Activated T-cell treated with anti-CD3 and anti-CD28 coated beads for 4 hours (primary cell): ENCODE measurements at places on chromosomes 12 and 14.

- DNase-seq = no peak
These were observed 122.0 kb upstream of the ATXN7L3B start for GRCh38 chr12:74415633-74416032.

DNA sequence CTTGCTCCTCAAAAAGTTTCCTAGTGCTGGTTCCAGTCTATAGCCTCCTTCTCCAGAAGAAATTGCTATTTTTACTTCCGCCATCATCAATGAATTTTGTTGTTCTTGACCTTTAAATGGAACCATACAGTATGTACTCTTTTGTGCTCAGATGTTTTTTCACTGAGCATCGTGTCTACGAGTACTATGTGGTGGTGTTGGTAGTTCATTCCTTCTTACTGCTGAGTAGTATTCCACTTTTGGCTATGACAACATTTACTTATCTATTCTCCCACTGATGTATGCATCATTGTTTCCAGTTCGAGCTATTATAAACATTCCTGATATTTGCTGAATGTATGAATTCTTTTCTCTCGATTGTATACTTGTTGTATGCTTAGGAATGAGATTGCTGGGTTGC, 28.6 kb downstream of the SLC2A14 start:
- DNase-seq = no peak

DNA sequence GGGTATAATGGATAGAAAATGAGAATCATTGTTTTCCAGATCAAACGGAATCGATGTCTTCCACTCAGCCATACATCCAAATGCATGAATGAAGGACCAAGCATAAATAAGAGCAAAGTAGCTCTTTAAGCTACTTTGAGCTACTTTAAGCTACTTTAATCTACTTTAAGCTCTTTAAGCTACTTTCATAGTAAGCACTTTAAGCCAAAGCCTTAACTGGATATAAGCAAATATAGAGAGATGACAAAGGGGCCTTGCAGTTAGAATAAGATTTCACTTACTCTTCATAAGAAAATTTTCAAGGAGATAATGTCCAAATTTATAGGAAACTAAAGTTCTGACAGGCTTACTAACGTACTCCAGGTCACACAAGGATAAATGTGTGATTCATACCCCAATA, 355.6 kb upstream of the KITLG start:
- DNase-seq = no peak

DNA sequence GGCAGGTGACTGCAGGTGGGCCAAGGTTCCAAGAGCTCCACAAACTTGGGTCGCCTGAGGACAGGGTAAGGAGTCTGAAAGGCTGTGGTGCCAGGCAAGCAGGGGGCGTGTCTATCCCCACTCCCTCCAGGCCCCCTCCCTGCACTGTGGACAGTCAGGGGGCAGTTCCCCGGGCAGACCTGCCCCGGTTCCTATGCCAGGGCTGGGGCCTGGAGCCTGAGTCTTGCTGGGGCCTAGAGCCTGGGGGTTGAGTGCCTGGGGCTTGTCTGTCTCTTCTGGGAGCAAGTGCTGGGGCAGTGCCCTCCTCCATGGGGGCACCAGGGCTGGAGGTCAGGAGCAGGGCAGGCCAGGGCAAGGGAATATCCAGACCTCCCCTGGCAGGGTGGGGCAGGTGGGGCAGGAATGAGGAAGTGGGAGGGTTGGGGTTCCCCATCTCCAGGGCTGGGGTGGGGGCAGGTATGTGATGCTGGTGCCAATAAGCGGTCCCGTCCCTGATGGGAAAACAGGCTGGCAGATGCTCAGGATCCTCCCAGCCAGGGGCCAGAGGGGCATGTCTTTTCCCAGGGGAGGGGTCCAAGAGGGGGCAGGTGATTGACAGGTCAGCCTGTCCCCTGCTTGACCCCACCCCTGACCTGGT, 11.9 kb upstream of the TNFAIP2 start:
- DNase-seq = no peak

DNA sequence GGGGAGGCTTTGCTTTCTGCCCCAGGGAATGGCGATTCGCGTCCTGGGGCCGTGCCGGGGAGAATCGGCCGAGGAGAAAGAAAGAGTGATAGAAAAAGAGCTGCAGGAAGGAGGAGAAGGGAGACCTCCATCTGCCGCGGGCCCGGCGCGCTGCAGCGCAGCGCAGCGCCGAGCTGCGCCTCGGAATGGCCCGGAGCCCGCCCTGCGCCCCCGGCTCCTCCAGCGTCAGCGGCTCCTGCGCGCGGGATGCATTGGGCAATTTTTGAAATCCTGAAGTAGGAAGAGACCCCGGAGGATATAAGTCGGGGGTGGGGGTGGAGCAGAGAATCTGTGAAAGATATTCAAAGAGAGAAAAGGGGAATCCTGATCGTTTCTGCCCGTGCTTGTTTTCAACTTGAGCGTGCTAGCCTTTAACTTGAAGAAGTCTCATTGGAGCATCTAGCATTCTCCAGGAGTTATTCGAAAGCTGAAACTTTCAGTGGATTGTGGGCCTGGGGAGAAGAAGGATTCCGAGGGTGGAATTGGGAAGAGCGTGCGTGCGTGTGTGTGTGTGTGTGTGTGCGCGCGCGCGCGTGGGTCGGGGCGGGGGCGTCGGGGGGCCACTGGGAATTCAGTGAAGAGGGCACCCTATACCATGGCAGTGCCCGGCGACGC, 441 bp downstream of the PDE3A start:
- no peak for DNase-seq

GRCh38 chr12:32843528-32844095, 53.0 kb downstream of the PKP2 start:
- DNase-seq = no peak

- DNase-seq = peak; percentile 51
These were observed 1.8 kb downstream of the GALNT9 start for GRCh38 chr12:132327336-132328171.

GRCh38 chr12:105427883-105428282, 97.4 kb downstream of the C12orf75 start:
- no peak for DNase-seq

GRCh38 chr12:59657266-59657665, 61.4 kb downstream of the SLC16A7 start:
- no peak for DNase-seq

- DNase-seq = no peak
These were observed 228.6 kb downstream of the DACT1 start for GRCh38 chr14:58866391-58866790.

DNA sequence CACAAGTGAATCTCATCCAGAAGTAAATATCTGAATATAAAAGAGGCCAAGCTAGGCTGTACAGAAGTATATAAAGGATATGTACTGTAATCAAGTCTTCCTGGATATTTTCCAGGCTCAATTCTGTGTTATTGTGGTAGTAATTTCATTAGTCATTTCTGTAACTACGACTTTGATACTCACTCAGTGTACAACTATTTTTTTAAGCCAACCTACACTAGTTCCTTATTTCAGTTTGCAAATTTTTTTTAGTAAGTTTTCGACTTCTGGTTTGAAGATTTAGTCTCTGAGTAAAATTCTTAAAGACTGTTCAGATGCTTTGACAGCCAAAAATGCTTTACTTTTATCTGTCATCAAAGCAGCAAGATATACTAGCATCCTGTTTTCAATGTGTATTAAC, 130.8 kb downstream of the CAPZA3 start:
- DNase-seq = no peak

- DNase-seq = no peak
These were observed 18.5 kb downstream of the EVL start for GRCh38 chr14:100083706-100084105.

DNA sequence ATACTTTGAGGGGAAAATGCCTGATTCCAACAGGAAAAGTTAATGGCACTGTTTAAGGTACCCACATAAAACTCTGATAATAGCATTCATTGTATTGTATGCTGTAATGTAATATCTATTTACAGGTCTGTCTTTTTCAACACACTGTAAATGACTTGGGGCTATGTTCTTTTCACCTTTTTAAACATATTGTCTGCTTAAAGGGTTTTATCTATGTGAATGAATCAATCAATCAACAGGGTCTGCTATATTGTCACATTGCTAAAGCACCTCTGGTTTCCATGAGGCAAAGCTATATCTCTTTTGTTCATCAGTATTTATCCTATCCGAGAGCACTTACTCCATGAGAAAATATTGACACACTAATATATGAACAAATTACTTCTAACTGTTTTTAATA, 288.0 kb downstream of the SLC6A15 start:
- no peak for DNase-seq

DNA sequence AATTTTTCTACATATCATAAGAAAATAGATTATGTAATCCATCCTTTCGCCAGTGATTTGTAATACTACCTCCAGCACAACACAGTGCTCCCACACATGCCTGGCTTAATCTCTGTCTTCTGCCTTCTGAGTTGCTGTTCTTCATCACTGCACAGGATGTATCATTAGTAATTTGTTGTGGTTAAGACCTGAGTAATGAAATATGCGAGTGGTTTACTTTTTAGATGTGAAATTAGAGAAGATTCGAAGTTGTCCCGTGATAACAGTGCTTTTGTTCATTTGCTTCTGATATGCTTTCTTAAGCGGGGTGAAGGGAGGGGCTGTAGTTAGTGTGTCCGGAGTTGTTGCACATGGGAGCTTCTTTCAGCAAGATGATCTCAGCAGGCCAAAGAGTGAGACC, 18.1 kb downstream of the KRT85 start:
- no peak for DNase-seq

DNA sequence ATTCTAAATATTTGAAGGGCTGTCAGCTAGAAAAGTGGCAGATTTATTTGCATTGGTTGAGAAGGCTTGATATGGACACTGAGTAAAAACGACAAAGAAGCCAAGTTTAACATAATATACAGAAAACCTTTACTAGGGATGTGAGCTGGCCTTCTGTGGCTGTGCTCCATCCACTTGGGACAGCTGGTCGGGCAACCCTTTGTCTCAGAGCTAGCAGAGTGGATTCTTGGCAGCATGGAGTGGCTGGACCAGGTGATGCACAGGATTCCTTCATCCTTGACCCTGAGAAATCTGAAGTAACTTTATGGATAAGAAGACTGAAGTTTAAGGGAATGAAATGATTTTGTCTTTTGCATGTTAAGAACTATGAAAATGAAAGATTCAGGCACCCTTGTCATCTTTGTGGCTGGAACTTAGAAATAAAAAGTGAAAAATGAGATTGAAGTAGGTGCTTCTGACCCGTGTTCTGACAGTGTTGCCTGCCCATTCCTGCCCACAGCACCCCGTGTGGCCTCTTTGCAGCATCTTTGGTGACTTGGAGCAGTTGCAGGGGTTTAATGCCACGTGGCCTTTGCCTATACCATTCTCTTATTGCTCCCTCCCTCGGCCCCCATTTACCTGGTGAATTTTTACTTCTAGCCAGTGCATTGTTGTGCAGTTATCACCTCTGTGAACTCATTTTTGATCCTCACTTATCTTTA, 32.6 kb downstream of the PELI2 start:
- DNase-seq = no peak

DNA sequence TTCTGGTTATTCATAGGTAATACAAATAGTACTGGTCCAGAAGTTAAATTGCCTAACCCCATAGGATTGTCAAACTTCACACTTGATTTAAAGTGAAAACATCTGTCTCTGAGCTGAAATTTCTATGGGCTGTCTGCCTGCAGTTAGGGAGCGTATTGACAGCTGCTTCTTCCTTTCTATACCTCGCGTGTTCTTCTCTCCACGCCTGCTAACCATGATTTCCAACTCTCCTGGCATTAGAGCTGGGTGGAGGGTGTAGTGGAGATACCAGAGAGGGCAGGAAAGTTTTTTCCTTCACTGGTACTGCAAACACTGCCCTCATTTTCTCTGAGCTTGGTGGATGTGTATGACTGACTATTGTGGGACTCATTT, 429.0 kb upstream of the FBXO33 start:
- no peak for DNase-seq

- DNase-seq = no peak
These were observed 132.2 kb upstream of the TMTC2 start for GRCh38 chr12:82554529-82554928.

- no peak for DNase-seq
These were observed 432.9 kb downstream of the ZFP36L1 start for GRCh38 chr14:68359837-68360552.

DNA sequence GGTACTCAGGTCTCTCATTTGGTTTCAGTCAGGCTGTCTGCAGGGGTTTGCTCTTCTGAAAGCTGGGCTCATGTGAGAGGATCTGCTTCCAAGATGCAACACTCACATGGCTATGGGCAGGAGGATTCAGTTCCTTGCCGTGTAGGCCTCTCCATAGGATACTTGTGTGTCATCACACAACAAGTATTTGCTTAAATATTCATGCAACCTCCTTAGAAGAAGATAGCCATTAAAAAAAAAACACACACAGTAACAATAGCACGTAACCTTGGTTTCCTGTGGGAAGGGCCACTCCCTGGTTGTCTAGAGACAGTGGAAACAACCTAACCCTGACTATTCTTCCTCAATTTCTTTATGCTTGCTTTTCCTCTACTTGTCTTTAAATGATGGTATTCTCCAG, 31.8 kb upstream of the CLEC4E start:
- DNase-seq = no peak

DNA sequence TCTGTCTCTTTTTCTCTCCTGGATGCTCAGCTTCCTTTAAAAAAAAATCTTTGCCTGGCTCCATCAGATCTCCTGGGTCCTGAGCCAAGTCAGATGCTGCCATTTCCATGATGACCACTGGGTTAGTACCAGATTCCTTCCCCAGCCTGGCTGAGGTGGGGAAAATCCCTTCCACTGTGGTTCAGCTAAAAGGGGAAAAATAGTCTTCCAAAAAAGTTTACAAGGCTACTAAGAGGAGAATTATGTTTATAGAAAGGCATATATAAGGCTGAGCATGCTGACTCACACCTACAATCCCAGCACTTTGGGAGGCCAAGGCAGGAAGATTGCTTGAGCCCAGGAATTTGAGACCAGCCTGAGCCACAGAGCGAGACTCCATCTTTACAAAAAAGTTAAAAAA, 28.4 kb upstream of the GAS2L3 start:
- no peak for DNase-seq

- no peak for DNase-seq
These were observed 68.1 kb downstream of the BORCS5 start for GRCh38 chr12:12425001-12425400.

DNA sequence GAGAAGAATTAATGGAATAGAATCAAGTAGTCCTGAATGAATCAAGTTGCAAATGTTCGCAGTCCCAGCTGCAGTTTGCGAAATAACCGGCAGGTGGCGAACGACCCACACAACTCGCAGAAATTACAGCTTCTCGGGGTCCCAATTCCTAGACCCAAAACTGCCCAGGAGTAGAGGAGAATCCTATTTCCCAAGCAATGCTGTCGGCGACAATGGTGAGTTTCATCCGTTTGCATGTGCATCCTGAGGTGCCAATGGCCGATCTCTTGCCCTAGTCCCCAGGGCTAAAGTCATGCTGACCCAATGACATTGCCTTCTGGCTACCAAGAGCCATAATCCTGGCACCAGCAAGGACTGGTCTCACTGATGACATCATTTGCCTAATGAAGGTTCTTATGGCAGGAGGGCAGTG, 8.5 kb upstream of the ASCL1 start:
- DNase-seq = peak; percentile 46

DNA sequence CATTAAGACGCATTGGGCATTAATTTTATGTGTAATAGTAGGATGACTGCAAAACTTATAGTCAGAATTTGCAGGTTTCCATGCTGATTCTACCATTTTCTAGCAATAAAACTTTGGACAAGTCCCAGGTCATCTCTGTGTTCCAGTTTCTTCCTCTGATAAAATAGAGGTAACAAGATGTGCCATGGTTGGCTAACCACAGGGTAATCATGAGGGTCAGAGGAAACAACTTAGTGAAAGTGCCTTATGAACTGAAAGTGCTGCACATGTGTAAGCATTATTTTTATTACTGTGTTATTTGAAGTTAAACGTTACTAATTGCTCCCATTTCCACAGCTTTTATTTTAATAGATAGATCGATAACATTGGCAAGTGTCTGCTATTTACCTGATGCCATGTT, 21.1 kb downstream of the SMCO2 start:
- DNase-seq = no peak
